ENCODE measurements at places on chromosomes 13 and 19. TPM values are rescaled to one million over a fixed set of nuclear protein-coding genes. Genes with fewer than 3 reads are reported as not detected.

DNA sequence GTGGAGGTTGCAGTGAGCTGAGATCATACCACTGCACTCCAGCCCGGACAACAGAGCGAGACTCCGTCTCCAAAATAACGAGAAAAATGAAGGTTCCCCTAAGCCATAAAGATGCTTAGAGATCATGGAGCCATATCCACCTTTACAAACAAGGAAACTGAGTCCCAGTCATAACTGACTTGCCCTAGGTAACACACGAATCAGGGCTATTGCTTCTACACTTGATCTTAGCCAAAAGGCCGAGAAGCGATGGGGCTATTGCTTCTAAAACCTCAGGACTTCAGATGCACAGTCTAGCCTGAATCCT, 3.2 kb downstream of the DBP start:
- DNase-seq, result no peak

DNA sequence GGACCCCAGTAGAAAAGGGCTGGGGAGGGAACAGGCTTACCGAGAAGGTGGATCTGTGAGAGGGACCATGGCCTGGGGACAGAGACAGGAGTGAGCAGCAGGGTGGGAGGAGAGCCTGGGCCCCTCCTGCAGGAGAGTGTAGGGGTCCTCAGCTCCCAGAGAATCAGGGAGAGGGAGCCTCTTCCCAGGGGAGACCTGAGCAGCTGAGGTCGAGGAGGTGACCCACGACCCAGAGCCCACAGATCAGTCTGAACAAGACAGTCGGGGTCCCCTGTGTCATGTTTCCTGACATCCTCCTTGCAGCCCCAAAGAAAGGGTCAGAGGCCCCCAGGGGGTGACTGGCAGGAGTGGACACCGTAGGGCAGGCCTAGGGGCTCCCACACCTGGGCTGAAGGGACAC, 6.7 kb downstream of the CEACAM4 start:
- no peak for DNase-seq

DNA sequence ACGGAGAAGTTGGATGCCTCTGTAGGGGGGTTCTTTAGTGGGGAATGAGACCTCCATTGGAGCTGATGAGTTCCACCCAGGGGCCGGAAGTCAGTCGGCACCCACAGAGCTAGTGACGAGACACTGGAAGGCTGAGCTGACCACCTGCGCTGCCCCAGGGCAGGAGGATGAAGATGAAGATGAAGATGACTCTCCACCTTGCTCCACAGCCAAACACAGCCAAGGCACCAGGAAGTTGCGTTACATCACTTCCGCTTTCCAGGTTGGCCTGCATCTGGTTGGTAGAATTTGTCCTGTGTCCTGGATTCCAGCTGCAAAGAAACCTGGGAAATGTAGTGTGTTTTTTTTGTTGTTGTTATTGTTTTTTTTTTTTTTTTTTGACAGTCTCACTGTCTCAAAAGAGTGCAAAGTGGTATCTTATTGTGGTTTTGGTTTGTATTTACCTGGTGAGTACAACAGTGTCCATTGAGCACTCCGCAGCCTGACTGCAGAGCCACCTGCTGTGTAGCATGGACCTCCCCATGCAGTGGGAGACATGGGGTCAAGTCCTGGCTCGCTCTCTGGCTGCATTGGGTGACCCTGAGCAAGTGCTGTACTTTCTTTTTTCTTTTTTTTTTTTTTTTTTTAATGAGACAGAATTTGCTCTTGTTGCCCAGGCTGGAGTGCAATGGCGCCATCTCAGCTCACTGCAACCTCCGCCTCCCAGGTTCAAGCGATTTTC, 1.9 kb downstream of the TBC1D17 start:
- DNase-seq, result no peak

Gene ZNF284
- 1.8 TPM for total RNA-seq

DNA sequence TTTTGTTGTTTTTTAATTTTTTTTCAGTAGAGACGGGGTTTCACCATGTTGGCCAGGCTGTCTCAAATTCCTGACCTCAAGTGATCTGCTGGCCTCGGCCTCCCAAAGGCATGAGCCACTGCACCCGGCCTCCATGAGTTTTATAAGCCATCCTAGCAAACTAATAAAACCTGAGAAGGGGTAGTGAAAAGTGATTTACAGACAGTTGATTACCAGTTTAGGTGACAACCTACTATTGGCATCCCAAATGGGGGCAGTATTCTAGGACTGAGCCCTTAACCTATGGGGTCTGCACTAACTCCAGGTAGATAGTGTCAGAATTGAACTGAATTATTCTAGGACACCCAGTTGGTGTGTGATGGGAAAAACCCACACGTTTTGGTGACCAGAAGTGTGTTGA, 6.5 kb upstream of the LATS2 start:
- no peak for DNase-seq

GRCh38 chr19:54480051-54480450, 7.0 kb upstream of the CDC42EP5 start:
- no peak for DNase-seq

- no peak for DNase-seq
Observed at GRCh38 chr13:25912961-25913360, 138.9 kb downstream of the SHISA2 start.

DNA sequence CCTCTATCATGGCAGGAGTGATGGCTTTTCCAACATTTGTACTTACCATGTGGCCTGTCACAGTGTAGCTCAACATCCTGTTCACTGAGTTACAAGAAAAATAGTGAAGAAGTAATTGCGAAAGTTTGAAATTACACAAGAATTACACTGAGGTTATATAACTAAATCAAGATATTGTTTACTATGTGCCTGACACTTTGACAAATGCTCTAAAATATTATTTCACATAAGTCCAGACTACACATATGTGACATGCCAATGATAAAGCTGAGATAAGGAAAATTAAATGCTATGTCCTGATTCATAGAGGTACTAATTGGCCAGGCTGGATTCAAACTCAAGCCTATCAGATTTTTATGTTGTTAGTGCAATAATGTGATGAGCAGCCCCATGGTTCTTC, 451.7 kb downstream of the PCDH9 start:
- no peak for DNase-seq

DNA sequence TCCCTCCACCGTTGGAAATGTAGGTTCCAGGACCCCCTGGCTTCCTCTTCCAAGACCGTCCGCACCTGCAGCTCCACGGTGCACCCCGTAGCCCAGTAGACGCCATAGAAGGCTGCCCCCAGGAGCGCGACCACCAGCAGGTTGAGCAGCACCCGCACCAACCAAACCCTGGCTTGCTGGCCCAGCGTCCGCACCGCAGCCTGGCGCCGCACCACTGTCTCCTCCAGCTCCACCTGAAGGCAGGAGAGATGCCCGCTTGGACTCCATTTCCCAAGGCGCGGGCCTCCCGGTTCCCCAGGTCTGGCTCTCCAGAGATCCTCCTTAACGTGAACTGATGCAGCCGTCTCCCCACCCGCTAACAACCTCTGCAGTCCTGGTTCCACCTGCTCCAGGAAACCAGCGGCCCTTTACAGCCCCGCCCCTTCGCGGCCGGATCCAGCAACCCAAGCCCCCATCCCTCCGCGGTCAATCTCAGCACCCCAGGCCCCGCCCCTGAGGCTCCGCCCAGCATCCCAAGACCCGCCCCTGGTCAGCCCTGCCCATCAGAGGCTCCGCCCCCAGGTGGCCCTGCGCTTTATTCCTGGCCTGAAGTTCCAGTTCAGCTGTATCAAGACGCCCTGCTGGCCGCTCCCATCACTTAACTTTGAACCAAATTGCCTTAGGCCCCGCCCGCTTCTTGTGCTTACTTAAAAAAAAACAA, 5.0 kb upstream of the LENG1 start:
- peak; percentile 68 for DNase-seq

DNA sequence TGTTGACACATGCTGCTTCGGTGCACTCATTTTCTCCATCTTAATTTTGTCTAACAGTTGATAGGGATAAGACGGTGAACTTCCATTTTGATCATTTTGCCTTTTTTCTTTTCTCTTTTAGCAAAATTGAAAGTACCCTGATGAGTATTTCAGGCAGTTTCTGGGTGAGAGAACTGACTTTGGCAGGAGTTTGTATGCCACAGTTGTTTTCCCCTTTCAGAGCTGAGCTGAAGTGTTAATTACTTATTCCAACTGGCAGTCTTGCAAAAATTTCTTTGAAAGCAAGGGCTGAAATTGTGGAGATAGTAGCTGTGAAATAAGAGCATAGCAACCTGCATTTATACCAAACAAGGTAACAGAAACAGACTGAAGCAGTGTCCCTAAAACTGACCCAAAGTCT, 180.2 kb downstream of the SLITRK5 start:
- DNase-seq, result no peak

DNA sequence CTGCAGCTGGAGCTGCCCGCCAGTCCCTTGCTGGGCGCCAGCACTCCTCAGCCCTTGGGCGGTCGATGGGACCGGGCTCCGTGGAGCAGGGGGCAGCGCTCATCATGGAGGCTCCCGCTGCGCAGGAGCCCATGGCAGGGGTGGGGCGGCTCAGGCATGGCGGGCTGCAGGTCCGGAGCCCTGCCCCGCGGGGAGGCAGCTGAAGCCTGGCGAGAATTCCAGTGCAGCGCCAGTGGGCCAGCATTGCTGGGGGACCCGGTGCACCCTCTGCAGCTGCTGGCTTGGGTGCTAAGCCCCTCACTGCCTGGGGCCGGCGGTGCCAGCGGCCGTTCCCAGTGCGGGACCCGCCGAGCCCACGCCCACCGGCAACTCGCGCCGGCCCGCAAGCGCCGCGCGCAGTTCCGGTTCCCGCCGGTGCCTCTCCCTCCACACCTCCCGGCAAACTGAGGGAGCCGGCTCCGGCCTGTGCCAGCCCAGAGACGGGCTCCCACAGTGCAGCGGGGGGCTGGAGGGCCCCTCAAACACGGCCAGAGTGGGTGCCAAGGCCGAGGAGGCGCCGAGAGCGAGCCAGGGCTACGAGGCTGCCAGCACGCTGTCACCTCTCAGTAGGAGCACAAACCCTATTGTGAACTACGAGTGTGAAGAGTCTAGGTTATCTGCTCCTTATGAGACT, 687.1 kb downstream of the PCDH17 start:
- no peak for DNase-seq

DNA sequence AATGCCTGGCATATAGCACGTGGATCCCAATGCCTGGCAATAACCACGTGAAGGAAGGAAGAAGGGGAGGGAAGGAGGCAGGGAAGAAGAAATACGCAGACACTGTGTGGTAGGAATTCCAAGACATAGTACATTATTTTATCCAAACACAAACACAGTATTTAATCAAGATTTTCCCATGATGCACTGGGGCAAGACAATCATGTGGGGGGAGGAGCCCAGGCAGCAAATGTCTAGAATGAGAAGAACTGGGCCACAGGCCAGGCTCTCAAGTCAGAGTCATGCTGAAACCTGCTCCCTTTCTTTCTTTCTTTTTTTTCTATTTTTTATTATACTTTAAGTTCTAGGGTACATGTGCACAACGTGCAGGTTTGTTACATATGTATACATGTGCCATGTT, 717.9 kb downstream of the UQCRFS1 start:
- no peak for DNase-seq

Gene FAM216B
- total RNA-seq, result not detected

DNA sequence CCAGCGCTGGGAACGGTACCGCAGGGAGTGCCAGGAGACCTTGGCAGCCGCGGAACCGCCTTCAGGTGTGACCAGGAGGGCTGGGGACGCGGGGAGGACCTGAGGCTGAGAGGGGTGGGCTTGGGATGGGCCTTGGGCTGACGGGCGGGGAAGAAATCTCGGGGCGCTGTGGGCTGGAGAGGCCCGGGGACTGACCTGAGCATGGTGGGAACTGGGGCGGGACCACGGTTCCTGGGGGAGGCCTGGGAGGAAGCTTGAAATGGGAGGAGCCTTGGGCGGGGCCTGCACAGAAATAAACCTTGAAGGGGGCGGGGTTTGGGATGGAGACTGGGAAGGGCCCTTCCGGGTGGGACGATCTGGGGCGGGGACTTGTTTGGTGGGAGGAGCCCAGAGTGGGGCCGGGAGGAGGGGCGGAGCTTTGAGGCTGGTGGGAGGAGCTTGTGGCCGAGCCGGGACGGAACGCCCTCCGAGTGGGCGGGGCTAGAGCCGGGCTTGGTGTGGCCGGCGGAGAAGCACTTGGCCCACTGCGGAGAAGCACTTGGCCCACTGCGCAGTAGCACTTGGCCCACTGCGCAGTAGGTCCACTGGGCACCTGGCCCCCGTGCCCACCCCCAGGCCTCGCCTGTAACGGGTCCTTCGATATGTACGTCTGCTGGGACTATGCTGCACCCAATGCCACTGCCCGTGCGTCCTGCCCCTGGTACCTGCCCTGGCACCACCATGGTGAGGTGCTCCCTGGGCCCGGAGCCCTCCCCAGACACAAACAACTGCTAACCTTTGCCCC, 2.8 kb downstream of the GIPR start:
- peak; percentile 71 for DNase-seq

- no peak for DNase-seq
Observed at GRCh38 chr13:111020546-111020945, 94.6 kb upstream of the ARHGEF7 start.

DNA sequence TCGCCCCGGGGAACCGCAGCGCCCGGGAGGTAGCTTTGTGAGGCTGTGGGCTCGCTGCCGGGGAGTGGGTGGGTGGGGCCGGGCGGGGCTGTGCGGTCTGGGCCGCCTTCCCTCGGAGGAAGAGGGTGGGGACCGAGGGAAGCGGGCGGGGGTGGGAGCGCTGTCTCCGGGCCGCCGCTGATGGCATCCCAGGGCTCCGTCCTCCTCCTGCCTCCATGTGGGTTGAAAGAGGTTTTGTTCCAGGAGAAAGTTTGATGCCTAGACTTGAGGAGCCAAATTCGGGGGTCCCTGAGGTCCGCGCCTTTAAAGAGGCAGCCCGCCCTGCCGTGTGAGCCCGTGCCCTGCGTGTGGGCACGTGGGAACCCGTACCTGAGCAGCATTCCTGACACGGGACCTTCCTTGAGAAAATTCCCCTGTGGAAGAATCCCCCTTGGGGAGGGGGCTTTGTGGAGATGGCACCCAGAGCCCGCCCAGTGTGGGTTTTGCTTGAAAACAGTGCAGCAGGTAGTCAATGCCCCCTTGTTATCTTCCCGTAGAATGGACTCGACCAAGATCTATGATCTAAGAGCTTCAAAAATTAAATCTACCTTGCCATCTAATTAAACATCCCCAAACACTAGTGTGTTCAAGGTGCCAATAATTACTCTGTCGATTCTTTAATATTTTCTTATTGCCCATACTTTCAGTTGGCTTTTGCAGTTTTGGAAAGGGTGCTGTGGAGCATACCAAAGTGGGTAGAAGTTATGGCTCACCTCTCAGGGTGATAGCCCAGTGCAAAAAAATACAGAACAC, 107.8 kb downstream of the RXFP2 start:
- no peak for DNase-seq

All from prostate gland (tissue), 2 donors.